ENCODE measurements at places on chromosomes 1 and 21. TPM values are rescaled to one million over a fixed set of nuclear protein-coding genes. Genes with fewer than 3 reads are reported as not detected.

The FMO1 gene
- 2.5 TPM for total RNA-seq

The MIXL1 gene
- total RNA-seq: not detected

The SLC45A3 gene
- 2.1 TPM for total RNA-seq

The RIPK4 gene
- total RNA-seq: 18.2 TPM

DNA sequence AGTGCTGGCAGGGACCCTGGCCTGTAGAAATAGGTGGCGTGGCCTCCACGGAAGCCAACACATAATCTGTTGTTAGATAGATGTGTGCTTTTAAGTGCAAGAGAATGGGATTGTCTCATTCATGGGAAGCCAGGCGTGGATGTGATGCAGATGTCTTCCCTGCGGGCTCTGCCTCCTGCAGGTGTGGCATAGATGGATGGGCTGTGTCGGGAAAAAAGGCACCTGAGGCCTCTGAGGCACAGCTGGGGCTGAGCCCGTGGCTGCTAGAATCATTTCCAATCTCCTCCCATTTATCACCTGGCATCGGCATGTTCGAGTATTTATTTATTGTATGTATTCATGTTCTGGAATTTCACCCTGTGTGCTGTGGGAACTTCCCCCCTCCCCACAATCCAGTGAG, 353.4 kb upstream of the AJAP1 start:
- no peak for DNase-seq

DNA sequence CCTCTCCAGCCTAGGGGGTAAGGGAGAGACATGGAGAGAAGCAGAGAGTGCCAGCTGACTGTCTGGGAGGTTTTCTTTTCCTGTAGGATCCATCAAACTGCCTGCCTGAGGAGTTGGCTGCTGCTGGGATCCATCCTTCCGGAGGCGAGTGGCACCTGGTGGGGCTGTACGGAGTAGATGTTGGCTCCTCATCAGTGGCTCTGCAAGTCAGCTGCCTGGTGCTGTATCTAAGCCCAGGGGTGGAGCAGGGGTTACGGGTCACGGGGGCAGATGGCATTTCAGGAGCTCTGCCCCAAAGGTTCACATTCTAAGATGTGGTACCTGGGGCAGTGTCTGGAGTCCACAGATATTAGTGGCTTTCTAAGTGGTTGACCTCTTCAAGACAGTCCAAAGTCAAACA, 128.0 kb downstream of the ACTL8 start:
- no peak for DNase-seq

- DNase-seq: no peak
Observed at GRCh38 chr1:29117381-29117780, 6.3 kb downstream of the TMEM200B start.

- DNase-seq: no peak
Observed at GRCh38 chr21:38039841-38040240, 123.6 kb upstream of the KCNJ6 start.

- DNase-seq: no peak
Observed at GRCh38 chr1:84141182-84142003, 2.7 kb upstream of the PRKACB start.

DNA sequence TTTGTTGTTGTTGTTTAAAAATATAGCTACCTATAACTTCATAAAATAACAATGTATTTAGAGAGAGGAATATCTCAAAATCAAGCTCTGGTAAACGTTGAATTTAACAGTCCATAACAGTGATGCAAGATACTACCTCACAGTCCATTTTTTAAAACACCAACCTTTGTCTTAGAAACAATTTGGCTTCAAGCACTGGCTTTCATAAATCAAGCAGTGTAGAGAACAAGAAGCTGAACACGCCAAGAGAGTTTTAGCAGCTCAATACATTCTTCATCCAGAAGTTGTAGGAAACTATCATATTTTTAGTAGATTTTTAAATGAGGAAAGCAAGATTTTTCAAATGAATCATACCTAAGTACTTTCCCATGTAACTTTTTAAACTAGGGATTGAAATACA, 334.3 kb upstream of the ADAMTS5 start:
- no peak for DNase-seq

- DNase-seq: no peak
Observed at GRCh38 chr1:43781574-43781973, 74.2 kb downstream of the ST3GAL3 start.

- DNase-seq: no peak
Observed at GRCh38 chr1:115400891-115401290, 62.8 kb upstream of the NGF start.

DNA sequence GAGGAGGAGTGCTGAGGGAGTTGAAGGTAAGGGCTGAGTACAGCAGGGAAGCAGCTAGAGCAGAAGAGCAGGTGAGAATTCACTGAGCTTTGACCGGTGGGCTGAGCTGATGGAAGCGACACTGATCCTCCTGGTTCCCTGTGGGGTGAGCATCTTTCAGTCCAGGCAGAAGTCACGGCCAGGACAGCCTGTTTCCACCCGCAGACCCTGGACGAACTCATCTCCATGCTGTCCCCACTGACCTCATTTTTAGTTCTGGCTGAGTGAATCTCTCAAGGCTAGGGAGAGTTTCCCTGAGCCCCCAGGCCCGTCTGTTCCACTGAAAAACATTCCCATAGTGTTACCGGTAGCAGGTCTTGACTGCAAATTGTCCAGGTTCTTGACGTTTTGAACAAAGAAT, 31.5 kb downstream of the FAM163A start:
- DNase-seq: no peak

DNA sequence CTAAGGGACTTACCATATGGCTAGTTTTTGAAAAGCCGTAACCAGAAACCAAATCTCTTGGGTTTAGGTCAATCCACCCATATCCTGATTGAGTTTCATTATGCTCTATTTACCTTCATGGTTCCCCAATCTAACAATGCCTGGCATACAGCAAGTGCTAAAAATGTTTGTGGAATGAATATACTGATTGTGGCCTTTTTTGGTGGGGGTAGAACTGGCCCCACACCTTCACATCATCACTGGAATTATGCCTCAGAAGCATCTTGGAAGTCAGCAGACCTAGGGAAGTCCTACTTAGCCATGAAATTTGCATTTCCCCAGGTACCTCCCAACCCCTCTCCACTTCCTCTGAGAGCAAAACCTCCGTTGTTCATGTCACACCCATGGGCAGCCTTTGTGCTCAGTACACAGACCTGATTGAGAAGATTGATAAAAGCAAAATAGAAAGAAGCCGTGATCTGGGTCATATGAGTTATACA, 17.8 kb upstream of the SLAMF1 start:
- DNase-seq: no peak

DNA sequence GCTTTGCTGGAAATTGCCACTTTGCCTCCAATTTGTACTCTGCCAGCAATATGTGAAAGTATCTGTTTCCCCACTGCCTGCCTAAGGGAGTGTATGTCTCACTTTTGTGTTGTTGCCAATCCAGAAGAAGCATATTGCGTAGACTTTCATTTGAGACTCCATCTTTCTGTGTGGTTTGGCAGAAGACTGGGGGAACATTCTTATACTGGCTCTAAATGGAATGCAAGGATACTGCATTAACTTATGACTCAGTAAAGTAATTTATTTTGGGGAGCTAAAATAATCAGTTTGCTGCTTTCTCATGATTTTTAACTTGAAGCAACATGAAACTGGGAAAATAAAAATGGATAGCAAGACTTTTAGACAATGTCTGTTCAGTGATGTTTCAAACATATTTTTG, 107.7 kb upstream of the TMPRSS2 start:
- no peak for DNase-seq

GRCh38 chr1:225814381-225814780, 4.5 kb downstream of the EPHX1 start:
- DNase-seq: no peak

All from pancreas (tissue), 10 donors.